Osteocyte (in vitro differentiated cells): ENCODE measurements at places on chromosomes 11 and 22. TPM values are rescaled to one million over a fixed set of nuclear protein-coding genes. Genes with fewer than 3 reads are reported as not detected.

PSMC3 gene
- 123 and 126 TPM in 2 replicates for total RNA-seq

CHRDL2 gene
- not detected in 2 replicates for total RNA-seq

- DNase-seq = no peak
Measured at GRCh38 chr22:25566186-25566897, 1.9 kb downstream of the GRK3 start.

- no peak for DNase-seq
Measured at GRCh38 chr11:70900540-70900939, 351.8 kb downstream of the SHANK2 start.

DNA sequence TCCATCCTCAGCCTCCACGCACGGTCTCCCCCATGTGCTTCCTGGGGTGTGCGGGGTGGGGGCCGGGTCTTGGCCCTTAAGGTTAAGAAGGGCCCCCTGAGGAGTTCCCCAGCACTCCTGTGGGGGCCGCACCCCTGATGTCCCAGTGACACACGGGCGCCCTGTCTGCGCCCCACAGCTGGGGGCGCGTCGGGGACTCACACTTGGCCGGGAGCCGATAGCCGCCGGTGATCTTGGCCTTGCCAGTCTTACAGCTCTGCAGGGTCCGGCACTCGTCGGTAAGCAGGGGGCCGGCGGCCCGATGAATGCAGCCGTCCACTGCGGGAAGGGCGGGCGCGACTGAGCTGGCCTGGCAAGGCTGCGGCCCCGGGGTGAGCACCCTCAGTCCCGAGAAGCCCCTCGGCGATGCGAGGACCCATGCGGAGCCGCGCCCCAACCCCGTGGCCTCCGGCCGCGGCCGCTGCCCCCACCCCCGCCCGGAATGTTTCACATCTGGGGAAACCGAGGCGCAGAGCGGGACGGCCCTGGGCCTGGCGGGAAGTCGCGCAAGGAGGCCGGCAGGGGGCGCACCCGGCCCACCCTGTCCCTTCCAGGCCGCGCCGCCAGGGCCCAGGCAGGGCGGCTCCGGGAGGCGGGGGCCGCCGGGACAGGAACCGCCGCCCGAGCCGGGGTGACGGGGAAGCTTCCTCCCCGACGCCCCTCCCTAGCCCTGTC, 13.9 kb downstream of the OTUB1 start:
- DNase-seq = peak; percentile 91

- DNase-seq = no peak
Measured at GRCh38 chr11:125916683-125917347, 12.5 kb downstream of the DDX25 start.

DNA sequence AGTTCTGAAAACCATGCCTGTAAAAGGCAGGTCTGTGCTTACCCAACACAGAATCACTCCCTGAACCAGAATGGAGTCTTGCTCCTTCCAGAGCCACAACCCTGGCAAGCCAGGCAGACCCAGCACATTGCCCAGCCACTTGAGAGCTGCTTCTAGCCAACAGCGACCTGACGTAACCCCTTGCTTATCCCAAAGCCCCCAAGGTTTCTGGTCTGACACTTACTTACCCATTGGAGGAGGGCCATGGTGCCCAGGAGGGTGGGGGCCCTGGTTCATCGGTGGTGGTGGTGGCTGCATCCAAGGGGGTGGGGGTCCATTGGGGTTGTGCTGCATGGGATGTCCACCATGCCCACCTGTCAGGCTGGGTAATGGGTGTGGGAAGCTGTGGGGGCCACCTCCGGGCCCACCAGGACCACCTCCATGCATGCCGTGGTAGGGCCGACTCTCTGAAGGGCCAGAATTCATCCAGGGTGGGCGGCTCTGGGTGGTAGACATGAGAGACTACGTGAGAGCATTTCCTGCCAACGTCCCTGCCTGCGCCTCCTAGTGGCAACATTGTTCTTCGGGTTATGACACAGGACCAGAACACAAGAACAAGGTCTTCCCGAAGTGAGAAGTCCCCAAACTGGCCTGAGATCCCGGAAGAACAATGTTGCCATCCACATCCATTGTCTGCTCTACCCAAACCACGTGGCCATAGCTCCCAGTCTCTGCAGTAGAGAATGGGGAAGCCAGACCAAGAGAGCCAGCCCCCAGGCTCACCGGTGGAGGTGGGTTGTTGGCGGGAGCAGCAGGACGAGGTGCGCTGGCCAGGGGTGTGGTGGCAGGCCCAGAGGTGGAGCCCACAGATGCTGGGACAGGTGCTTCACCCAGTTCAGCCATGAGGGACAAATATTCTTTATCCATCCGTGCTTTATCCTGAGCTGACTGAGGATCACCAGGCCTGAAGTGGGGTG, 7.8 kb upstream of the PYGM start:
- DNase-seq = no peak

DNA sequence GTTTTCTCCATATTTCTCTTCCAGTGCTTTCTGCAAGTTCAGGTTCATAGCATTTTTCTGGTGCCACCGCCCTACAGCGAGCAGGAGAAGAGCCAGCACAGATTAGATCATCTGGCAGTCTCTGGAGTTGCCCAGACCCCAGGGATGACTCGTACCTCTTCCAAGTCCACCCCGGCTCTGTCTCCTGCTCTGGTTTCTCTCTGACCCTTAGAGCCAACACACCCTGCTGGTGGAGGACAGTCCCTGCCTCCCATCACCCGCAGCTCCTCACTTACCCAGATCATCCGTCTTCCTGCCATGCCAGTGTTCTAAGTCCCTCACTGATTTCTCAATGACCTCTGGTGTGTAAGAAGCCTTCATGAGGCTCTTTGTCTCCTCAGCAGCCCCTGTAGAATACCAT, 28.0 kb downstream of the TST start:
- DNase-seq = no peak

- DNase-seq = no peak
Measured at GRCh38 chr11:126457817-126458216, 102.3 kb downstream of the ST3GAL4 start.

DNA sequence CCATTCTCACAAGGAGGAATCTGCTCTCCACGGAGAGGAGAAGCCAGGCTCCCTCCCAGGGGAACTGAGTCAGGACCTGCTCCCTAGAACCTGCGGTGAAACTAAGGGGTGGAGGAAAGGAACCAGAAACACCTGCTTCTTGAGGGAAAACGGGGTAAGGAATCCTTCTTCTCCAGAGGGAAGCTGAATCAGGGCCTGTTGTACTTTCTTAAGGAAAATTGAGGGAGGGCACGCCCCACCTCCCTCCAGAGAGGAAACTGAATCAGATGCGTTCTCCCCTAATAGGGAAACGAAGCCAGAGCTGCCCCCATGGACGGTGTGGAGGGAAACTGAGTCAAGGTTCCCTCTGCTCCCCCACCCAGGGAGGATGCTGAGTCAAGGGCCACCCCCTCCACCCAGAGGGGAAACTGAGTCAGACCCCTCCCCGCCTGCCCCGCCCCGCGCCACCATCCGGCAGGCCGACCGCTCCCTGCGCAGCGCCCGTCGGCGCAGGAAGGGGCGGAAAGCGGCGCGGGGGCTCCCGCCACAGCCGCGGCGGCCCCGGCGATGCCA, 393 bp downstream of the RELA start:
- no peak for DNase-seq
